HT-29 (cell line): ENCODE measurements at places on chromosomes 3 and 15.
A peak's percentile ranks its signal among the peaks of the same experiment; 100 is the strongest.

GRCh38 chr3:52324676-52325075, 8.6 kb downstream of the DNAH1 start:
- no peak for DNase-seq

DNA sequence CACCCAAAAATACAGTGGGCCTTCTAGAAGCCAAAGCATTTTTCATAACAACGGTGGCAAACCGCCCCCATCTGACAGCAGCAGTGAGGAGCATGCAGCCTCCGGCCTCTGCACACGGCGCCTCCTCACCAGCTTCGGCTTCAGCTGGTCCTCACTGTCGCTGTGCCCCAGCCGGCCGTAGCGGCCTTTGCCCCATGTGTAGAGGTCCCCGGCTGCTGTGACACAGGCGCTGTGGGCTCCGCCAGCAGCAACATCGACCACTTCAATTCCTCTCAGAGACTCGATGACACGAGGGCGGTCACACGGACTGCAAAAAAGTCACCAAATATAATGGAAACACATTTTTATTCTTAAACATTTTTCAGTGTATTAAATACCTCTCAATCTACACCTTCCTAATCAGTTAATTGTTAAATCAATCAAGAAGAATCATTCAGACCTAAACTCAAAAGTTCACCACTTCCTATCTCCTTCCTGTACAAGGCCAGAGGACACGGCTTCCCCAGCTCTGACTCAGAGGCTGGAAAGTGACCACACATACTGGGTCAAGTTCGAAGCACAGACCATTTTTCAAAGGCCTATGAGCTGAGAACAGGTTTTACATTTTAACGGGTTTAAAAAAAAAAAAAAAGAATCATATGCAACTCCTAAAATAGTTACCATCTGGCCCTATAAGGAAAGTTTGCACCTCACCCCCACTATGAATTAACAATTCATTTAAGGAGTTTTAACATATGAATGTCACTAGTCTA, 33.6 kb upstream of the OCA2 start:
- no peak for DNase-seq

GRCh38 chr15:25186906-25187645, 232.3 kb downstream of the SNRPN start:
- no peak for DNase-seq

GRCh38 chr3:178193846-178194245, 342.4 kb upstream of the KCNMB2 start:
- DNase-seq, result peak; percentile 37

DNA sequence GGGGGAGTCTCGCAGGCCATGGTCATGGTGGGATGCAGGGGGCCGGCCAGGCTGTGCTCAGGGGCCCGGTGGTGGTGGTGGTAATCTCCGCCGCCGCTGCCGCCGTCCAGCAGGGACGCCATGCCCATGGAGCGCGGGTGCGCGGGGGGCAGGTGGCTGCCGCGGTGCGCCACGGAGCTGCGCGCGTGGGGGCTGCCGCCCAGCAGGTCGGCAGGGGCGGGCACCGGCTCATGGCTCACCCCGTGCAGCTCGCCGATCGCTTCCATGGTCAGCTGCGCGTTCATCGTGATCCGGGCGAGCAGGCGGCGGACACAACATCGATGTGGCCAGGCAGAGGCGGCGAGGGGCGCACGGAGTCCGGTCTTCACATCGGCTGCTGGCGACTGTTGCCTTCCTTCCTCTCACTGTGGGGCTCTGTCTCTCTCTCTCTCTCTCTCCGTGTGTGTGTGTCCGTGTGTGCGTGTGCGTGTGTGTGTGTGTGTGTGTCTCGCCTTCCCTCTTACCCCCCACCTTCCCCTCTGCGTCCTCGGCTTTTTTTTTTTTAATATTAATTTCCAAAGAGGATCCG, 451 bp downstream of the ONECUT1 start:
- no peak for DNase-seq

DNA sequence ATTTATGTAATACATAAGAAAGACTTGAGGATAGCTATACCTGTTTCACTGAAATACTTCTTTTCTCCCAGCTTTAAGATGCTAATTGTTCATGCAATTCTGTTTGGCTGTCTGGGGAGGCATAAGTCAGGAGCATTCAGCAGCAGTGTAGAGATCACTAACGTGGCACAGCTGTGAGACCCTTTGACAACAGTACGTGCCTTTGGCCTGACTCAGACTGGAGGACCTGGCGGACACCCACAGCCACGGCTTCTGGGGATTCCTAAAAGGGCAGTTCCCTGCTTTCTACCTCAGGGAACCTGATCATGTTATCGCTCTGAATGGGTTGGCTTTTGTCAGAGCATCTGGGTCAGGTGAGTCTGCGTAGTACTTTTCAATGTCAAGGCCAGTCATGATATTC, 295.0 kb upstream of the ICE2 start:
- no peak for DNase-seq

DNA sequence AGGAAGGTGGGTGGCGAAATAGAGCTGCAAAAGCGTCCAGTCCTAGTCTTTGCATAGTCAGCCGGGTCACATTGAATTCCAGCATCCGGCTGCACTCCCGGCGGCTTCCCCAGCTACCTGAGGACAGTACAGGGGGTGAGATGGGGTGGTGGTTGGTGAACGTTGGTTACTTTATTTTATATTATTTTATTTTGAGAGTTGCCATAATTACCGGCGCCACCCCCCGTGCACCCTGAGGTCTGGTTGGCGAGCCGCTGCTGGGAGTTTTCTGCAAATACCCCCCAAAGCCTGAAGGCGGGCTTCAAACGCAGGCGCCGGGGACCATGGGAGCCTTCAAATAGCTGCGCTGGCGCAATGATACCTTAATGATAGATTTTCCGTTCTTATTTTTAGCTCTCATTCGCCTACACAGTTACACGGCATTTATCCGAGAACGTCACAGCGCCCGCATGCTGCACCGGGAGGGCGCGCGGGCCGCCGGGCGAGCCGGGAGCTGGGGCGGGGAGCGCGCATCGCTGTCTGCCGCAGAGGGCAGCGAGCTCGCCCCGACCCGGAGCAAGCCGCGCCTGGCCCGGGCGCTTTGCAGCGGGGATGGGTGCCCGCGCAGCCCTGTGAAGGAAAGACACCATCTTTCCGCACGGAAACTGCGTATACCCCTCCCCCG, 756 bp upstream of the RASGRF1 start:
- DNase-seq, result no peak

GRCh38 chr3:172749230-172749965, 1.1 kb upstream of the ECT2 start:
- peak; percentile 91 for DNase-seq

DNA sequence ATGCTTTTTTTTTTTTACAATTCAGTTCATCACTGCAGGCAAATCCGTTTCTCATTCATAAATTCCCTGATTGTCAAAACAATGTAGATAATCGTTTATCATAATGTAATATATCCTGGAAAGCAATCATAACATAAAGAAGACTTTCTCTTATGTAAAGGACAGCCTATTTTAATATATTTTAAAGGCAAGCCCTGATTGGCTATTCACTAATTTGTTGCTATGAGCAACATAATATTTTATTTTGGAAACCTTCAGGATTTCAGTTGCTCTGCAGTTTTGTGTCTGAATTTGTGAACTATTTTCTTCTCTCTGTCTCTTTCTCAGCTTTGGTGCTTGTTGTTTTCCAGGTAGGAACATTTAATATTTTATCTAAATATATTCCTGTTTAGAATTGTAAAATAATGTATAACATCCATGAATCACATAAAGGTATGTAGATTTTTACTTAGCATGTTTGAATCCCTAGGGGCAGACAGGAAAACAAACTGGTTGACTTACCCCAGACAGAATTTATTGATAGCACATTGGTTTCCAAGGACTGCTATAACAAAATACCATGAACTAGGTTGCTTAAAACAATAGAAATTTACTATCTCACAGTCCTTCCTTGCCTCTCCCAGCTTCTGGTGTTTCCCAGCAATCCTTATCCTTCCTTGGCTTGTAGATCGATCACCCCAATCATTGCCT, 253.5 kb downstream of the CDIN1 start:
- DNase-seq, result no peak

DNA sequence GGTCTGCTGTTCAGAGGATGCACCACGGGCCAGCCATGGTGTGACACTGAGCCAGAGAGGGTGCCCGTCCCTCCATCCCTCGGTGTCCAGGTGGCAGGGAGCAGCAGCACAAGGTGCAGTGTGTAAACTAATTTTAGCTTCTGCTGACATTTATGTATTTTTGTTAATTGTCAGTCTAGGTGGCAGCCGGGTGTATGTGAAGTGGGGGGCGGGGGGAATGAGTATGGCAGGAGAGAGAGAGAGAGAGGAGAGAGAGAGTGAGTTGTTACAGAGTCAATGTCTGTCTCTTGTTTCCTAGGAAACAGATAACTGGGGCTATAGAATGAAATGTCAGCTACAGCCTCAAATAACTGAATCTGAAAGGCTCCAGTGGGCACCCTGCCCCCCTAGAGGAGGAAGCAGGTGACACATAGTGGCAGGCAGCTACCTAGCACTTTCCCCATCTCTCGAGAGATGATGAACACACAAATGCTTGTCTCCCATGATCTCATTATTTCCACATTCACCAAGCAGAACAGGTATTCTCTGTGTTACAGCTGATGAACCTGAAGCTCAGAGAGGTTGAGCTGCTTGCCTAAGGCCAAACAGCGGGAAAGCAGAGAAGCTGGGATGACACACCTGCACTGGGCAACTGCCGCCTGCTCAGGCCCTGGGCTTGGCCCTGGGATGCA, 24.7 kb downstream of the RASGRF1 start:
- no peak for DNase-seq

- DNase-seq, result no peak
These were observed 175.8 kb upstream of the STT3B start for GRCh38 chr3:31356941-31357340.

DNA sequence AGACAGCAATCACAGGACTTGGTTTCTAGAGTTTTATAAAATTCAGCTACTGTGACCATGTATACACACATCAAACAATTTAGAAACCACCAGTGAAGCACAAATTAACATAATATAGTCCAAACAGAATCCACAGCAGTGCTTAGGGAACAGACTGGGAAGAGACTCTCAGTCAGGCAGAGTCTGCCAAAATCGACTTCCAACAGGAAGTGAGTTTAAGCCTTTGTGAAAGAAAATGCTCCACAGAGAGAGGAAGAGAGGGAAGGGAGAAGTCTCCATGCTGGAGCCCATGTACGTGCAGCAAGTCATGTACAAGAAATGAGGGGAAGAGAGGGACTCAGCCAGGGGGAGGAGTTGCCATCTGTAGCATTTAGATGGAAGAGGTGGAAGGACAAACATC, 172.6 kb downstream of the IL5RA start:
- no peak for DNase-seq

- DNase-seq, result no peak
These were observed 77.2 kb upstream of the ARPP21 start for GRCh38 chr3:35562141-35562540.

GRCh38 chr15:73682600-73683090, 1.5 kb upstream of the CD276 start:
- DNase-seq, result no peak

GRCh38 chr15:100863075-100863795, 16.4 kb upstream of the ALDH1A3 start:
- no peak for DNase-seq

- no peak for DNase-seq
These were observed 48.5 kb downstream of the CGNL1 start for GRCh38 chr15:57424628-57425405.

GRCh38 chr3:149646181-149646766, 11.6 kb downstream of the WWTR1 start:
- DNase-seq, result peak; percentile 12

DNA sequence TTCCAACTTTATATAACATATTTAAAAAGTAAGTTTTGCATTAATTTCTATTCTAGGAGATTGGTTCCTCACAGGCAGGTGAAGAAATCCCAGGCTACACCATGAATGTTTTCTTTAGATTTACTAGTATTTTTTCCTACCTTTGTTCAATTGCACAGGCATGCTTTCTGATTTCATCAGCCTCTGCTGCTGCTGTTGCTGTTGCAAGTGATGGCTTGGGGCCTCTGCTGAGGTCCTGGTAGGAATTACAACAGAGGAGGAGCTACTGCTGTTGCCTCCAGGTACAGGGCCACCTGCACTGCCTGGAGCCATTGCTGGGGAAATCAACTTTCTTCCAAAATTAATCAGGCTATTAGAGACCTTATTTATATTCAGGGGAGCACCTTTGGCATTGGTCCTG, 353.3 kb downstream of the PLCL2 start:
- DNase-seq, result no peak

DNA sequence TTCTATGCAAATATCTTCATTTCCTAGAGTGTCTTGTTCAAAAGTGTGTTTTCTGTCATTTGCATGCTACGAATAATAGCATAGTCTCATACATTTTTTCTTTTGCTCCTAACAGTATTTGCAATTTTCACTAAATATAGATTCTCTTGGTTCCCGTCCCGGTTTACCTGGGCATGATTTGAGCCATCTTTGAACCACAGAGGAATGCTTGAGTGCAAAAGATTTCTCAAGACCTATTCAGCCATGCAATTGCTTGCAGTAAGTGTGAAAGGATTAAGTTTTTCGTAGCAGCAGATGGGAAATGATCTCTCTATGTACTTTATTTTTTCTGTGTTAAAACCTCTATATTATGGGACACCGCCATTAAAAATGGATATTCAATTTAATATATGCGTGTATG, 733.0 kb downstream of the ZPLD1 start:
- no peak for DNase-seq

GRCh38 chr15:59299929-59300617, 72.6 kb downstream of the MYO1E start:
- DNase-seq, result peak; percentile 96

GRCh38 chr3:112456147-112456546, 43.1 kb downstream of the BTLA start:
- no peak for DNase-seq

DNA sequence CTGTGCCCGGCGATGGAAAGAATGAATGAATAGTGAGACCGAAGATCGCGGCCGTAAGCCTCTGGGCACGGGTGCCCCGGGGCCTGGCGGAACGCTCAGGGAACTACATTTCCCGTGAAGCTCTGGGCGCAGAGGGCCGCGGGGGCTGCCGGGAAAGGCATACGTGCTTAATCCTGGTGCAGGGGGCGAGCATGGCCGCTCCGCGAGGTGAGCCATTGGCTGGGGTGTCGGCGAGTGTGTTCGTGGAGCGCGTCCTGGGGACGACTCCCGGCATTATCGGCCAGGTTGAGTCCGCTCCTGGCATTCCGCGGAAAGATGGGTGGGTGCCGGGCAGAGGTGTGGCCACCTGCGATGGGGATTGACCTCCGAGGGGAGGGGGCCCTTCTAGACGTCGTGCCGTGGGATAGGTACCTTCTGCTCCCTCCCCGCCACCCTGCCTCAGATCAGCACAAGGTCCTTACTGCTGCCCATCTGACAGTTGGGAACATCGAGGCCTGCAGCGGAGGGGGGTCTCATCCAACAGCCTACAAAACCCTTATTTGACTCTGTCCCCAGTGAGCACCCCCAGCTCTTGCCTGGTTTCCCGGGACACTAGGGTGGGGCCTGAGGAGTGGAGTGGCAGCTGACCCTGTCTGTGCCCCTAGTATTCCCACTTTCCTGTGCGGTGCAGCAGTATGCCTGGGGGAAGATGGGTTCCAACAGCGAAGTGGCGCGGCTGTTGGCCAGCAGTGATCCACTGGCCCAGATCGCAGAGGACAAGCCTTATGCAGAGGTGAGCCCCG, at the start of gene MPI:
Gene MPI (plus strand): TSS at position 160 of the 782 bp plus-strand sequence. CDS start 32 bp downstream, at position 192.
- DNase-seq, result peak; percentile 88
